ENCODE measurements at places on chromosomes 5 and 9.

DNA sequence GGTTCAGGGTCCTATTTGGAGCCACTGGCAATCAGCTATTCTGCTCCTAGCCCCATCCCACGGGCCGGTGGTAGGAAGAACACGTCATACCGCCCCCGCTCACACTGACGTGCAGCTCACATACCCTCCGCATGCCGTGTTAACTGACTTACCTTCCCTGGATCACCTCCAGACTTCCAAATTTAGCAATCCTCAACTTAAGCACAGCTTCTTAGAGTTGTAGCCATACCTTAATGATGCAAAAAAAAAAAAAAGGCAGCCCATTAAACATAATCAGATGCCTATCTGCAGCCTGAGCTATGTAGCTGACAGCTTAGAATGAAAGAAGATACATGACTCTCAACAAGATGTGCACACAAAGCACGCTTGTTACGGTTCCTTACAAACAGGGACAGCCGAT, 93.0 kb downstream of the IRX2 start:
- DNase-seq: no peak

DNA sequence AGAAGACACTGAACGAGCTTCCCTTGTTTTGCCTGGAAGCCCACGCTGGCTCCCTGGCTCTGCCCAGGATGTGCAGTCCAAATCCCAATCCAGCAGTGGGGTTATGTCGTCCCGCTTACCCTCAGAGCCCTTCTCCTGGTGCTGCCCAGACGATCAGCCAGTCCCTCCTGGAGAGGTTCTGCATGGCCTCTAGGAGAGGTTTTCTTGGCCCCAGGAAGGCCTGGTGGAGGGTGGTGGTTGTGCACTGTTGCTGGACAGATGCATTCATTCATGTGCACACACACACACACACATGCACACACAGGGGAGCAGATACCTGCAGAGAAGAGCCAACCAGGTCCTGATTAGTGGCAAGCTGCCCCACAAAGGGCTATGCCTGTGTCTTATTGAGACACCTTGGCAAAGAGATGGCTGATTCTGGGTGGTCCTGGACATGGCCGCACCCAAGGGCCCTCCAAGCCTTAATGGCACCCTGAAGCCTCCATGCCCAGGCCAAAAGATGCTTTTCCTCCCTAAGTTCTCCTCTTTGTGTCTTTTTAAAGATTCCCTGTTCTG, 10.5 kb upstream of the OLFM1 start:
- DNase-seq: no peak

- no peak for DNase-seq
Measured at GRCh38 chr9:1001838-1002237, 25.4 kb downstream of the DMRT3 start.

DNA sequence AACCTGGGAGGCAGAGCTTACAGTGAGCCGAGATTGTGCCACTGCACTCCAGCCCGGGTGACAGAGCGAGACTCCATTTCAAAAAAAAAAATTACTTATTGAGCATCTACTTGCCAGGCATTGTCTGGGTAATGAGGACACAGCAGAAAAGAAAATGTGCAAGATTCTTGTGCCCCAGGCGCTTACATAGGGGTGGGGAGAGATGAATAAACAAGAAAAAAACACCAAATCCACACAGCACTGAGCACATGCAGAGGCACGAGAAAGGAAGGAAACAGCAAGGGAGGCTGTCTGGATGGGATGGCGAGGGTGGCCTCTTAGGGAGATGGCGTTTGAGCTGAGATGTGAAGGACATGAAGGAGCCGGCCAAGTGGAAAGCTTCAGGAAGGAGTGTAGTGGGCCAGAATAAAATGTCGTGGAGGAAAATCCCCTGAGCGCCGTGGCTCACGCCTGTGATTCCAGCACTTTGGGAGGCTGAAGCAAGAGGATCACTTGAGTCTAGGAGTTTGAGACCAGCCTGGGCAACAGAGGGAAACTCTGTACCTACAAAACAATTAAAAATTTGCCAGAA, 13.9 kb downstream of the DYNC2I2 start:
- DNase-seq: no peak

- no peak for DNase-seq
Measured at GRCh38 chr9:91421128-91421765, 2.4 kb downstream of the NFIL3 start.

- no peak for DNase-seq
Measured at GRCh38 chr9:134195558-134195957, 31.2 kb upstream of the RNU6ATAC start.

GRCh38 chr5:169861934-169862333, 118.4 kb downstream of the INSYN2B start:
- no peak for DNase-seq

DNA sequence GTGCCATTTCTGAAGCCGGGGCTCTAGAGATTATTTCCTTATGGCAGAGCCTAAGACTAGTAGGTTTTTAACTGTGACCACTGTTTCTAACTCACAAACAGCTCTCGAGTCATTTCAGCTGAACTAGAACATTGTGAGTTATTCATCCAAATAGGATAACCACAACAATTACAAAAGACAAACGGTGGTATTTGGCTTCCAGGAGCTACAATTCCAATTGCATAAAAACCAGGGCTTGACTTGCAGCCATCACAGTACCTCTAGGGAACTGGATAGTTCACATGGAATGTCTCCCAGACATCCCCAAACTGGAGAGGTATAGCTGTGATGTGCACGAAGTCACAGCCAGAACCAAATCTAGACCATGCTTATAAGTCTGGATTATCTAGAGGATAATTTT, 224.8 kb downstream of the FAM114A2 start:
- DNase-seq: no peak

- no peak for DNase-seq
Measured at GRCh38 chr9:126154182-126154827, 172.3 kb upstream of the MVB12B start.

GRCh38 chr5:41754857-41755256, 115.4 kb downstream of the OXCT1 start:
- DNase-seq: no peak

GRCh38 chr9:97985058-97985861, 2.1 kb downstream of the ANP32B start:
- peak; percentile 40 for DNase-seq

DNA sequence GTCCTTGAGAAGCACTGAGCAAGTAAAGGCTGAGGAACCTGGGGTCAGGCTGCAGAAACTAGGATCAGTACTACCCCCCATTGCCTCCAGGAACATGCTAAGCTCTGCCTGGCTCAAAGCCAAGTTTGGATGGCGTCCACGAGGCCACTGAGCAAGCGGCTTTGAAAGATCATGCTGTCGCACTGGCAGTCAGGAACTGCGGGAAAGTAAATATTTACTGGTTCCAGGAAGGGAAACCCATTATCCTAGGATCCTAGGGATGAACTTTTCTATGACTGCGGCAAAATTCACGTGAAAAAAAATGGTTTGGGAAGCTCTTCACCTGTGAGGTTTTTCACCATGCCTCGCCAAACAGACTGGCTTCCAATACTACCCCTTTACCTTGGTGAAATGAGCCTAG, 75.3 kb upstream of the PJA2 start:
- no peak for DNase-seq

DNA sequence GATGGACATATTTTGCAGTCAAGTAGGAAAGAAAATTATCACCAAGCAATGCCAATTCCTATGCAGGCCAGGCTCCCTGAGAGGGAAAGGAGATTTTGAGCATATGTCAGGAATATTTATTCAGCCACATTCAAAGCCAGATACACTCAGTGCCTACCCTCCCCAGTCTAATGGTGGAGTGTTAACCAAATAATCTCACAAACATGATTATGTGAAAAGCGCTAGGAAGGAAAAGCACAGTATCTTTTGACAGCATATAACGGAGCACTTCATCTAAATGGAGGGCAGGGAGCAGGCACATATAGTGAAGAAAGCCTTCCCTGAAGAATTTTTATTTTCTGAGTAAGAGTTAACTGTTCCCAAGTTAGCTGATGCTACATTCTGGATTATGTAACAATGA, 80.3 kb upstream of the SLC30A5 start:
- no peak for DNase-seq

- no peak for DNase-seq
Measured at GRCh38 chr5:37478121-37478894, 99.2 kb downstream of the WDR70 start.

GRCh38 chr5:97010606-97011005, 74.7 kb downstream of the LNPEP start:
- no peak for DNase-seq

DNA sequence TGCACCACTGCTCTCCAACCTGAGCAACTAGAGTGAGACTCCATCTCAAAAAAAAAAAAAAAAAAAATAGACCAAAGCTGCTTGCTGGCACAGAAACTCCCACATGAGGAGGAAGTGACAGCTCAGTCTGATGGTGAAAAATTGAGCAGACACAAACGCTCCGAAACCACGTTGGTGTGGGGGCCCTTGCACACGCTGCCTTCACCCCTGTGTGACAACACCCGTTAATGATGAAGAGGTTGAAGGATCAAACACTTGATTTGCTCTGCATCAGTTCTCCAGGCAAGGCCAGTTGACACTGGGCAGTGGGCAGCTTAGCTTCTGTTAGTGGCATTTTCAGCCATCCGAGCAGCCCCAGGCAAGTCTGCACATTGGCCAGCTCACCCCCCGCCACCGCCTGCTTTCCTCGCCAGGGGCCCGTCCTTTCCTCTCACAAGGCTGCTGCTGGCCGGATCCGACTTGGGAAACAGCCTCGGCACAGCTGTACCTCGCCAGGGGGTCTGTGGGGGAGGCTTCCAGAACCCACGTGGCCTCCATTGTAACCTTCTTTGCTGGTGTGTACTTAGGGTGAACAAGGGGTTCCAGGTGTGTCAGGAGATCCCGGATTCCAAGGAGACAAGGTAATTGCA, 79.8 kb downstream of the COL27A1 start:
- no peak for DNase-seq

DNA sequence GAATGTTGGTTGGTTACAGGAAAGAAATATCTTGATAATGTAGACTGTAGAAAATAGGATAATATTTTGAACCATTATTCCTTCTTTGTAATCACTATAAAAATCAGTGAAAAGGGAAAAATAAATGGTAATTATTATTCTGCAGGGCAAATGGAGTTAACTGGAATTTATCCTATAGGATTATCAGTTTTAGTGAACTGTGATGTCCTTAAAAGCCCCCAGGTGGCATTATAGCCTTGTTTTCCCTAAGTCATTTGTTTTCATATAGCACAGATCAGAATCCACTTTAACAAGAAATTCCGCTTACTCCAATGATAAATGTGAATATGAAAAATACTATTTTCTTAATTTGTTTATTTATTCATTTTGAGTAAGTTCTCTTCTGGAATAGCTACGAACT, 26.2 kb upstream of the WDR41 start:
- DNase-seq: no peak

GRCh38 chr5:78588507-78588906, 60.1 kb downstream of the LHFPL2 start:
- DNase-seq: no peak

GRCh38 chr9:84851935-84852585, 182.5 kb downstream of the NTRK2 start:
- no peak for DNase-seq

- DNase-seq: no peak
Measured at GRCh38 chr9:77771171-77771570, 123.0 kb upstream of the GNA14 start.

- DNase-seq: no peak
Measured at GRCh38 chr9:96619124-96619465, 548 bp downstream of the CDC14B start.

DNA sequence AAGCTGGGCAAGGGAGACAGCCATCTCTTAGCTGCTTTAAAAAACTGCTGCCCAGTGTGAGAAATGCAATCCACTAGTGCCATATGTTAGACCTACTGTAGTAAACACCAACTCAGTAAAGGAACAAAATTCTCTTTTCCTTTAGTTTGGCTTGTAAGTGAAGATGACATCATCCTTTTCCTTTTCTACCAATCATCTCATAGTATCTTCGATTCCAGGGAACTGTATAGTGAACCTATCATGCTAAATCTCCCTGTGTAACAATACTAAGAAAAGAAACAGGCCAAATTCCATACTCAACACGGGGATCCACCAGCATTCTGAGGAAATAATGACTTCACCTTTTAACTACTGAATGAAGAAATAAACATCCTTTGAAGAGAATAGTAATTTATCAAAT, 100.1 kb downstream of the RAPGEF6 start:
- no peak for DNase-seq

DNA sequence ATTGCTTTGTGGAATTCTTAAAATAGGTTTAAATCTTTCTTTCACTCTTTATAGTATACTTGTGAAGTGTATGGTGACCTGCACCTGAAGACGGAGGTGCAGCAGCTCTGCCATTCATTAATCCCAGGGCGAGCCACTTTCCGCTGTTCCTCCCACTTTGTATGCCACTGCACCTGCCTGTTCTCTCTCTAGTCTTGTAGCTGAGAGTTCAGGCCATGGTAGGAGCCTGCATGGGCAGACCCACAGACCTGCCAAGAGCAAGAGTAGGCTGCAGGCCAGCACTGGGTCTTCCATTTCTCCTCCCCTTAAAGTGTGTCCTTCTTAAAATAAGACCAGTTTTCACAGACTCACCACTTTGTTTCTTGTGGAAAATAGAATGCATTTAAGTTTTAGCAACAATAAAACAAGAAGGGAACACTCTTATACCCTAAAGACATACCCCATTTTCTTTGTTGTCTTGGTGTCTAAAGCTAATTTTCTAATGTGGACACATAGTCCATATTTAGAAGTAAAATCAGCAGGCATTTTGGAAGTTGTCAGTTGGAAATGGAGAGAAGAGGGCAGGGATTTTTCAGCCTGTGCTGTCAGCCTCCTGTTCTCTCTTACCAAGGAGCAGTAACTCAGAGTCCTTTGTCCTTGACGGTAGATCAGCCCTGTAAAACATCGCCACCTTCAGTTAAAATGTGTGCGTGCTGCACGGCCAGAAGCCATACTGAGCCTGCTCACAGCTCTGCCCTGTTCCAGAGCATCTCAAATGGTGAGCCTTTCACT, 103.2 kb downstream of the SNCAIP start:
- peak; percentile 4 for DNase-seq

DNA sequence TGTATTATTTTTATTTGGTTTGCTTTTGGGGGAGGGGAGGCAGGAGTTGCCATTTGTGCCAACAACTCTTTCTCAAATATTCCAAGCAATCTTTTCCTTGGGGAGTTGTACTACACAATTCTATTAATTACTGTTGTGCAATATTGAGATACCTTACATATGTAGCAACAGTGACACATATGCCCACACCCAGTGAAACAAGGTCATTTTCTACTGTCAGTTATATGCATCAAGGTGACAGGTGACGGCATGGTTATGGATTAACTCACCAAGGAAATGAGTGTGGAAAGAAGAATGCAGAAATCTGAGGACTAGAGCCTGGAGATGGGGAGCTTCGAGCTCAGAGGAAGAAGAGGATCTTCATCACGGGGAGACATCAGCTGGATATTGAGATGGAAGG, 17.9 kb upstream of the MSMP start:
- DNase-seq: no peak

DNA sequence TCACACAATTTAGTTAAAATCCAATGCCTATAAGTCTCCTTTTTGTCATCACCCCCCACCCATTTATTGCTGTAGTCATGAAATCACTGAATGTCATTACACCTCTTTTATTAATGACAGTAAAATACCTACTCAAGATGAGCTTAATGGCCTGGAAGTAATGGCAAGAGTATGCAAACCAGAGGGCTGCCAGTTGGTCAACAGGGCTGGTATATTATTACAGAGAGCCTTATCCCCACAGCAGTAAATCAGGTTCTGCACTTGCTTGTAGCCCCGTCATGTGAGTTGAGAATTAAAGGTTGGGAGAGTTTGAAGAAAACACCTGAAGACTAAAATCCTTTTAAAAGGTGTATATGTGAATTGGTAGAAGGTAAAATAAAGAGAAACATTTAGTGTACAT, 372.4 kb downstream of the MAT2B start:
- no peak for DNase-seq

- no peak for DNase-seq
Measured at GRCh38 chr5:166068547-166069335, 2222.7 kb upstream of the WWC1 start.
